ENCODE measurements at places on chromosomes 12 and 14. TPM values are rescaled to one million over a fixed set of nuclear protein-coding genes. Genes with fewer than 3 reads are reported as not detected.

Gene GALNT16
- 20.3 TPM for total RNA-seq

Gene TEX22
- 1.6 TPM for total RNA-seq

Gene NKX2-1
- total RNA-seq, result not detected

Gene PRH2
- total RNA-seq, result not detected

Gene IFI27L2
- total RNA-seq, result 46.2 TPM

Gene SCNN1A
- 4.9 TPM for total RNA-seq

Gene AP5M1
- 50.4 TPM for total RNA-seq

Gene HHIPL1
- 11.6 TPM for total RNA-seq

Gene AVPR1A
- 25.7 TPM for total RNA-seq

Gene TAS2R43
- total RNA-seq, result 27.2 TPM

Gene GARIN6
- not detected for total RNA-seq

Gene KTN1
- 164 TPM for total RNA-seq

Gene IGFBP6
- 116 TPM for total RNA-seq

Gene SETD1B
- 12.5 TPM for total RNA-seq

Gene LBHD2
- total RNA-seq, result not detected

Gene ESR2
- total RNA-seq, result 0.88 TPM

Gene SSTR1
- 3.2 TPM for total RNA-seq

Gene HOXC12
- total RNA-seq, result not detected

Gene AQP5
- 82.5 TPM for total RNA-seq

Gene GALNT4
- total RNA-seq, result 10.3 TPM

Gene GDF3
- total RNA-seq, result not detected

Gene SMOC1
- 25.9 TPM for total RNA-seq

Gene INHBE
- not detected for total RNA-seq

Gene IFI27
- total RNA-seq, result 14.4 TPM

Gene PRKAG1
- total RNA-seq, result 35.6 TPM

Gene RNASE3
- not detected for total RNA-seq

Gene C12orf54
- not detected for total RNA-seq

Gene PMEL
- 363 TPM for total RNA-seq

Gene RTN1
- total RNA-seq, result 88.2 TPM

Gene ITGA7
- total RNA-seq, result 54.5 TPM

Gene RNFT2
- 23.0 TPM for total RNA-seq

Gene RERG
- total RNA-seq, result 23.4 TPM

Gene DNAI7
- total RNA-seq, result 7.8 TPM

Gene LIN7A
- total RNA-seq, result 35.1 TPM

Gene ADAMTS20
- total RNA-seq, result 1.6 TPM

Gene GALNT8
- total RNA-seq, result 10.1 TPM

Gene AKAP6
- total RNA-seq, result 74.4 TPM

Gene TEAD4
- 3.2 TPM for total RNA-seq

Gene MANSC4
- not detected for total RNA-seq

Gene MLF2
- total RNA-seq, result 153 TPM

Measured in camera-type eye (tissue), 1 donor.